Stimulated activated CD8-positive, alpha-beta memory T cell treated with anti-CD3 and anti-CD28 coated beads, Interleukin-15, amount 100 ng/mL, for 4 hours (primary cell): ENCODE measurements at places on chromosomes 16 and 17.

DNA sequence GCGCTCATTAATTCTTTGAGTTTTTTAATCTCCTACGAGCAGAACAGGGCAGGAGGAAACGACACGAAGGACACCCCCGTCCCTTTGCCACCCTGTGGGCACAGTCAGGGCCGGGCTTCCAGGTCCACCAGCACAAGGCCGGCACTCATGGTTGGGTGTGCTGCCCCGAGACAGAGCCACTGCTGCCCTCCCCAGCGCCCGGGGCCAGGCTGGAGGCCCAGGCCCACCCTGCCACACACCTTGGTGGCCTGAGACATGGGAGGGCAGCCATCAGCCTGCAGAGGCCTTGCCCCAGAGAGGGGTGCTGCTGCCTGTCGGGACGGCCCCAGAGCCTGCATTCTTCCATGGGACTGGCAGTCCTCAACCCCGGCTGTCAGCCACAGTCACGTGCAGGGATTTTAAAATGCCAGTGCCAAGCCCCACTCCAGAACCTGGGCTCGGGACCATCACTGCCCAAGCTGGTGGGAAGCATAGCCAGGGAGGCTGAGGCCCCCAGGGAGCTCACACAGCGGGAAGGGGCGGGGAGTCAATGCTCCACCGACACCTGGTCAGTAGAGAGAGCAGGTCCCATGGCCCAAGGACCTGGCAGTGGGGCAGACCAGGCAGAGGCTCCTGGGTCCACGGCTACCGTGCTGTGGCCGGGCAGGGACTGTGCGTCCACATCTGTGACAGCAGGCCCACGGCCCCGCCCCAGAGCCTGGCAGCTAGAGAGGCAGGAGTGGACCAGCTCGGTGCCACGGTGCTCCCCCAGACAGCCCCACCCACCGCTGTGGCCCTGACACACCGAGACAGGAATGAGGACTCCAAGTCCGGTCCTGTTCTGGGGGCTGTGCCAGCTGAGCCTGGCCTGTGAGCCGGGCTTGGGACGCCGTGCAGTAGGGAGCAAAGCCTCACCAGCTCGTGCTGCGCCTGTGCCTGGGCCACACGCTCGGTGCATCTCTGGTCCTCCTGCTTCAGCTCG, 27.5 kb downstream of the CEP131 start:
- DNase-seq: no peak

GRCh38 chr17:75652934-75653549, 13.9 kb downstream of the RECQL5 start:
- DNase-seq: no peak

DNA sequence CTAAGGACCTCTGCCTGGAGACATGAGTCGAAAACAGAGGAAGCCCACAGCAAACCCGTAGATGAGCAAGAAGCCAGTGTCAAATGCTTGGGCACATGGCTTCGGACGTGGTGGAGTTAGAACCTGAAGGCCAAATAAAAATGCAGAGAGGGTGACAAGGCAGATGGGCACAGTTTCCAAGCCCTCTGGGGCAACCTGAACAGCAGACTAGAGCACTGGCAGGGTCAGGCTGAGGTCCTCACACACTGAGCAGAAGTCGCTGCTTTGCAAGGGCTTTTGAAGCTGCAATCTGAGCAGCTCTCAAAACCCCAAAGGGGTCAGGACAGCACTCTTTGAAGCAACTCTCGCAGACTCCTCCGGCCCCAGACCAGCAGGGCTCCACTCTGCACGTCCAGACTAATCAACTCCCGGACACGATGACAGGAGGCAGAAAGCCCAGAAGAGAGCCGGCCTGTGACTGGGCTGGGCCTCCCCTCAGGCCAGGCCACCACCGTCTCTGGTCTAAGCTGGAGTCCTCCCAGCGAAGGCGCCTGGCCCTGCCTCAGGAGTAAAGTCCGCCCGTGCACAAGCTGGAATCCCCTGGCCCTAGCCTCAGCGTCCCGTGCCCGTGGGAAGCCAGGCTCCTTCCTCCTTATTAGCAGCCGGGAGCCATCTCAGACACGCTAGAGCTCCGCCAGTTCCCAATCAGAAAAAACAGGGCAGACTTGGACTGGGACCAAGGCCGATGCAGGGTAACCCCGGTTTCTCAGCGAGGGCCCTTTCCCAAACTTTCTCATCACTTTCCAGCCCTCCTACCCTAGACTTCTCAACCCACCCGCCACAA, 924 bp downstream of the SMARCD2 start:
- no peak for DNase-seq

GRCh38 chr17:35117984-35118383, 1.7 kb downstream of the RAD51D start:
- no peak for DNase-seq

DNA sequence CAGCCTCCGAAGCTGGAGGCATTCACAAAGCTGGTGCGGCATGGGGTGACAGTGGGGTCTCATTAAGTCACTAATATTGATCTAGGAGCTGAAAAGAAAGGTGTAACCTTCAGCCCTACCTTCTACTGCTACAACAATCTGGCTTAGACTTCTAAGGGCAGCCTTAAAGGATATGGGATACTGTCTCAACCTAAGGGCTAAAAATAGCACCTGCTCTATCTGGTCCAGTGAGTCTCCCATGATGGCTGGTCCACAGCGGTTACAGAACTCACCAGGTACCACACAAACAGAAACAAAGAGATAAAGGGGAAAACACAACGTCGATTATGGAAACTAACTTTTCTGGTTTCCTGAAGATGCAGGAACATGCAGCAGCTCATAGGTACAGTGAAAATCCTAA, 115.8 kb downstream of the SMG6 start:
- DNase-seq: no peak

- no peak for DNase-seq
These were observed 7.7 kb downstream of the NUBP1 start for GRCh38 chr16:10751291-10751697.

DNA sequence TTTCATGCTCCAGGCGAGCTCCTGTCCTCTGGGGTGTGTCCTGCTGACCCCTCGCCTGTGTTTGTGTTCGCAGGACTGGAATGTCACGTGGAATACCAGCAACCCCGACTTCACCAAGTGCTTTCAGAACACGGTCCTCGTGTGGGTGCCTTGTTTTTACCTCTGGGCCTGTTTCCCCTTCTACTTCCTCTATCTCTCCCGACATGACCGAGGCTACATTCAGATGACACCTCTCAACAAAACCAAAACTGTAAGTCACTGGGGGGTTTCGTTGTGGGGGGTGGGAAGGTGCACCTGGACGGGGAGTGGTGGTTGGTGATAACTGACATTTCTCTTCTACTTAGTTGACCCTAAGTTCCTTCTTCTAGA, 58.3 kb downstream of the ABCC1 start:
- no peak for DNase-seq

- DNase-seq: no peak
These were observed 5.4 kb upstream of the CYLD start for GRCh38 chr16:50736448-50736847.

DNA sequence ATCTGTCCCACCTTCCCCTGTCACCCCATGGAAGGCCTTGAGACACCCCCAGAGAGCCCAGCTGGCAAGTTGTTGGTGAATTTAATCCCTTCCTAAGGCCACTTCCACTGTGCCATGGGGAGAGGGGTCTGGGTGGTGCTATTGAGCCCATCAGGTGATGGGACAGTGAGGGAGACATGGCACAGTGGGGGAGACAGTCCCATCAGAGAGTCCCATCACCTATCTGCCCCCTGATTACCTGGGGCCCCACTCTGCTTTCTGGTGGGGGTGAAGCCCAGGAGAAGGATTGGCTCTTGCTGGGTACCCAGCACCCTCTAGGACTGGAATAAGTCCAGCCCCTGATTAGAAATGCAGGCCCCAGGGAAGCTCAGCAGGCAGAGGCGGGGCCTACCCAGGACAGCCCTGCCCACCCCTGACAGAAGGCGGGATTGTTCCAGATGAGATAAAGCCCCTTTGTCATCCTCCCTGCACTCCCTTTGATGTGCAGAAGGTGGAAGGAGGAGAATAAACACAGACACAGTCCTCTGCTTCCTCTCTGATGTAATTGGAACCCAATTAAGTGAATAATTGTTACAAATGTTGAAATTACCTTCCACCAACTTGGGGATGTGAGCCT, 18.9 kb downstream of the TMEM132E start:
- no peak for DNase-seq

GRCh38 chr16:29877266-29877961, 14.4 kb upstream of the CDIPT start:
- DNase-seq: no peak

DNA sequence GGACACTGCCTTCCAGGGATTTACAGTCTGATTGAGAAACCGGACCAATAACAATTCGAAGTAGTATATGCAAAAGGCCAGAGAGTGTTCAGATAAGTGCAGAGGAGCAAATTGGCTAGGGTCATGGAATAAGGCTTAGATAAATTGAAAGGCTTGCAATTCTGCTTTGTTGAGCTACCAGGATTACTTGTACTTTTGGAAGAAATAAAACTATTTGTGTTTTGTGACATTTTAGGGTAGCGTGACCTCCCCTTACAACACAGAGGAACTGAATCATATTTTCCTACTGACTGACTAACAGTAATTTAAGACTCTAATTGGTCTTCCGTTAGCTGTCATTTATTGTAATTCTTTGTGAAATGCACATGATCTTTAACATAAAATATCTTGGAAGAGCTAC, 104.7 kb downstream of the PITPNC1 start:
- DNase-seq: no peak

GRCh38 chr17:76986365-76986764, 118.2 kb downstream of the MGAT5B start:
- no peak for DNase-seq

GRCh38 chr16:78552106-78552675, 452.7 kb downstream of the WWOX start:
- no peak for DNase-seq

DNA sequence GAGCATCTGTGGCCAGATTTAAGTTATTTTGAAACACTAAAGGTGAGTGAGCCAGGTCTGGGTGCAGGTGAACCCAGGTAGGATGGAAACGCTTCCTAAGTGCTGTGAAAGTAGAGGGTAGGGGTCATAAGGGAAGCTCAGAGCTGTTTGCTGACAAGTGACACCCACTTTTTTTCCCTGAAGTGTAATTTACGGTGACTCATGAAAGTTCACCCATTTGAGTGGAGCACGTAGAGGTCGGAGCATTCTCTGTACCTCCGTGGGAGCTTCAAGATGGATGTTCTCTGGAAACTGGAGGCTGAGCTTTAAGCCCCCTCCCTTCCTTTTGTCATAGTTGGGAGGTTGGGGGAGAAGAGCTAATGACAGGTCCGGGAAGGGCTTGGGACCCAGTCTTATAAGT, 44.3 kb downstream of the MPRIP start:
- no peak for DNase-seq

- DNase-seq: no peak
These were observed 23.4 kb downstream of the HAPSTR1 start for GRCh38 chr16:9114842-9115241.

- DNase-seq: no peak
These were observed 76.3 kb downstream of the LITAF start for GRCh38 chr16:11510178-11510973.

GRCh38 chr16:24216961-24217360, 39.2 kb upstream of the CACNG3 start:
- DNase-seq: no peak

DNA sequence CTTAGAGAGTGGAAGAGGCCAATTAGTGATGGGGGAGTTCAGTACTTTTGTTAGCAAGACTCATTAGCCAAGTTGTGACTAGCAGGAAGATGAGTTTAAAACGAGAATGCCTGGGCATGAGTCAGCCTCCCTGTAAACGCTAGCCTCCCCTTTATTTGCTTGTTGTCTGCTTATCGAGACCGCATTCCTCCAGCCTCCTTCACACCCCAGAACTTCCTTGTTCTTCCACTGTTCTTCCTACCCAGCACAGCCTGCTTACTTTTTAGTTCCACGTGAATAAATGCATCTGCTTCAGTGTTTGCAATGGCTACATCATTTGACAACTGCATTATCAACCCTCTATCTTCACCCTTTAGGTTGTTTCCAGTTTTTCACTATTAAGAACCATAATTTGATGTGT, 20.2 kb upstream of the OR3A1 start:
- no peak for DNase-seq

DNA sequence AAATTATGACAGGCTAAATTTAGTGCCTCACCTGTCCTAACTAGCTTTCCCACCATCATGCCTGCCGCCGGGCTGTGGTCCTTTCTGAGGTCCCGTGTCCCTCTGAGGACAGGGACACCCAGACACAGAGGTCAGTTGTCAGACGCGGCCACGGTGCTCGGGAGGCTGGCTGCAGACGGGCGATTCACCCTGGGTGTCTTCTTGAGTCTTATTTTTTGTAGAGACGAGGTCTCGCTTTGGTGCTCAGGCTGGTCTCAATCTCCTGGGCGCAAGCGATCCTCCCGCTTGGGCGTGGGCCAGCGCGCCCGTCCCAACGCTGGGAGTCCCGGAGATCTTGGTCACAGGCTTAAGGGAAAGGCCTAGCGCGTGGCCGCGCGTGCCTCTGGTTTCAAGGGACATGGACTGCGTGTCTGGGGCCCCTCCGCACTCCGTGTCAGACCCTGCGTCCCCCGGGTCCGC, 797 bp upstream of the RAB11FIP3 start:
- DNase-seq: no peak

GRCh38 chr17:30482555-30482954, 5.3 kb downstream of the GOSR1 start:
- no peak for DNase-seq

- no peak for DNase-seq
These were observed 37.7 kb upstream of the TOB1 start for GRCh38 chr17:50903604-50904517.

- no peak for DNase-seq
These were observed 123.1 kb downstream of the C16orf78 start for GRCh38 chr16:49496656-49497055.

- no peak for DNase-seq
These were observed 27.5 kb downstream of the TBX4 start for GRCh38 chr17:61479493-61480413.

DNA sequence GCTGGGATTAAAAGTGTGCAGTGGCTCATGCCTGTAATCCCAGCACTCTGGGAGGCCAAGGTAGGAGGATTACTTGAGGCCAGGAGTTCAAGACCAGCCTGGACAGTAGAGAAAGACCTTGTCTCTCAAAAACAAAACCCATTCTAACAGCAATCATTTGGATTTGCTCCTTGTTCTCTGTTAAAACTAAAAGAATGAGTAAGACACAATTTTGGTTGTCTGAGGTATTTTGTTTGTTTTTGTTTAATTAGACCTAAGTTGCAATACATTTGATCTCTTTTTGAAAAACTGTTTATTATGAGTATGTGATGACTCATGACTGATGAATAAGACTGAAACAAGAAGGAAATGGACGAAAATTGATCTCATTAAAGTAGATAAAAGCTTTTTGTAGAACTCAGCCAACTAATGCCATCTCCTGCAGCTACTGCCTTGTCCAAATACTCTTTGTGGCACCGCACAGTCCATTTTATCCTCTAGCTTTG, 29.0 kb downstream of the GLG1 start:
- no peak for DNase-seq
